ENCODE measurements at places on chromosomes 7 and 10. TPM values are rescaled to one million over a fixed set of nuclear protein-coding genes. Genes with fewer than 3 reads are reported as not detected.

The SLC39A12 gene
- total RNA-seq: not detected

The CFAP43 gene
- total RNA-seq: 0.23 TPM

The BICC1 gene
- 1.0 TPM for total RNA-seq

The DENND2A gene
- total RNA-seq: 11.4 TPM

The AKR1B15 gene
- total RNA-seq: 0.47 TPM

The APBB1IP gene
- total RNA-seq: not detected

The CD36 gene
- 0.60 TPM for total RNA-seq

The DNAH11 gene
- 4.9 TPM for total RNA-seq

The H2BK1 gene
- total RNA-seq: not detected

- no peaks in the 10 kb centered on the region for H3K27me3 ChIP-seq
- no peak overlapping the region for H3K4me3 ChIP-seq
- DNase-seq: no peak
- no peaks in the 10 kb centered on the region for H3K36me3 ChIP-seq
- no peak overlapping the region for H3K27ac ChIP-seq
Measured at GRCh38 chr10:30811276-30812017, 181.9 kb upstream of the LYZL2 start.

DNA sequence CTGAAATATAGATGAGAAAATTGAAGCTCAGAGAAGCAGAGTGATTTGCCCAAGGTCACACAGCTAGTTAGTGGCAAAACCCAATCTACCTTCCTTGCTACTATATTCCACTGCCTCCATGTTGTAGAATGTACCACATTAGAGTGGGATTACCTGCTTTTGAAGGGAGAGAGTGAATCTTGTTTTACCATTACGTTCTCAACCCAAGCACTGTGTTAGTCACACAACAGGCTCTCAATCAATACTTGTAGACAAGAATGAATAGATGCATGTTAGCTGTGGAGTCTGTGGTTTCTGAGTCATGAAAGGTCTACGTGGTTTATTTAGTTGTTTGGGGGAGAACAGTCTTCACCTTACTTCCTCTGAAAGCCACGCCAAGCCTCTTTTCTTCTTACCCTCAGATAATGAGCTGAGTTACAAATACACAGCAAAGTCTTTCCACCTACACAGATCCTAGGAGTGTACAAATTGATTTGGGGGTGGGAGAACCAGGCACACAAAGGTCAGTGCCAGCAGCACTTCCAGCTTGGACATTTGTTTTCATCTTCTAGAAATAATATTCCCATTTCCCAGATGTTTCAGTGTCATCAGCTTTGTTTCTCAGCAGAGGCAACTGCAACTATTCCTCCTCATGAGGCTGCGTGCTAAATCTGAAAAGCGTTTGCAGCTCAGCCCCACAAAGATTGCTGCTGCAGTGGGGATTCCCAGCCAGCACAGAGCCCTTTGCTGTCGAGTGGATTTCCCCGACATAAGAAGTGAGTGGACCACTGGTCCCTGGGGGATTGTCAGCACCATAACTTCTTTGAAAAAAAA lies 71.5 kb upstream of the ADO start:
- H3K36me3 ChIP-seq: no peaks in the 10 kb centered on the region
- H3K4me3 ChIP-seq: no peak overlapping the region
- H3K27ac ChIP-seq: no peak overlapping the region

DNA sequence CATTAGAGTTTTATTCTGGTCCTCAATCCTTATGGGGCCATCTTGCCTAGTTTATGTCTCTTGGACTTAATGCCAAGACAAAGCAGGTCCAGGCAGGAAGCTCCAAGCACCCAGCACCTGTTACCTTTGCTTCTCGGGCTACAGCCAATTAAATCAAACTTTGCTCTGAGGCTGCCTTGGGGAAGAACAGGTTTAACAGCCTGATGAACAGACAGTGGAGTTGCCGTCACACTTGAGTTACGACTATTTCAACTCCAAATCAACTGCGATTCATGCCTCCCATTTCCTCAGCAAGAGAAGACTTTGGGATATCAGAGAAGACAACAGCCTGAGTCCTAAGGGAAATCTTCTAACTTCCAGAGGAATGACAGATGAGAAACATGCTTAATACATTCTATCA lies 62.2 kb downstream of the XPNPEP1 start:
- no peak overlapping the region for H3K27ac ChIP-seq
- H3K4me3 ChIP-seq: no peak overlapping the region
- H3K36me3 ChIP-seq: peaks cover 3% of the 10 kb centered on the region
- peaks cover 4% of the 10 kb centered on the region for H3K4me1 ChIP-seq
- no peaks in the 10 kb centered on the region for H3K27me3 ChIP-seq

DNA sequence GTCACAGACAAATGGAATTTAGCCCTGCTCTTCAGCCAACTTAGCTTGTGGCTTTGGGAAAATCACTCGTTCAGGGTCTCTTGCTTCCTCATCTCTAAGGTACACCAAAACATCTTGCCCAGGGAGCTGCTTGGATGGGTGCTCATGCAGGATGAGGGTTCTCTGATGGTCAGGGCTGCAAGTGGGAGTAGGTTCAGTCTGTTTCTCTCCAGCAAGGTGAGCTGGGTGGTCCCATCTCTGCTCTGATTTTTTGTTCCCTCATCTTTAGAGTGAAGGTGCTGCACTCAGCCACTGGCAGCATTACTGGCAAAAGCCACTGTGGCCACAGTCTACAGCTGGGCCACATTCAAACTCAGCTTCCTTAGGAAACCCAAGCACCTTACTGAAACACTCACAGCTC lies 149.9 kb upstream of the GPR26 start:
- peaks cover 2% of the 10 kb centered on the region for H3K4me1 ChIP-seq
- no peak for DNase-seq
- H3K27me3 ChIP-seq: no peaks in the 10 kb centered on the region
- no peaks in the 10 kb centered on the region for H3K36me3 ChIP-seq
- no peak overlapping the region for H3K27ac ChIP-seq
- no peak overlapping the region for H3K4me3 ChIP-seq

GRCh38 chr10:91536111-91536510 lies 96.8 kb downstream of the PPP1R3C start:
- H3K4me1 ChIP-seq: no peaks in the 10 kb centered on the region
- H3K36me3 ChIP-seq: no peaks in the 10 kb centered on the region
- H3K27ac ChIP-seq: no peak overlapping the region
- H3K4me3 ChIP-seq: no peak overlapping the region

DNA sequence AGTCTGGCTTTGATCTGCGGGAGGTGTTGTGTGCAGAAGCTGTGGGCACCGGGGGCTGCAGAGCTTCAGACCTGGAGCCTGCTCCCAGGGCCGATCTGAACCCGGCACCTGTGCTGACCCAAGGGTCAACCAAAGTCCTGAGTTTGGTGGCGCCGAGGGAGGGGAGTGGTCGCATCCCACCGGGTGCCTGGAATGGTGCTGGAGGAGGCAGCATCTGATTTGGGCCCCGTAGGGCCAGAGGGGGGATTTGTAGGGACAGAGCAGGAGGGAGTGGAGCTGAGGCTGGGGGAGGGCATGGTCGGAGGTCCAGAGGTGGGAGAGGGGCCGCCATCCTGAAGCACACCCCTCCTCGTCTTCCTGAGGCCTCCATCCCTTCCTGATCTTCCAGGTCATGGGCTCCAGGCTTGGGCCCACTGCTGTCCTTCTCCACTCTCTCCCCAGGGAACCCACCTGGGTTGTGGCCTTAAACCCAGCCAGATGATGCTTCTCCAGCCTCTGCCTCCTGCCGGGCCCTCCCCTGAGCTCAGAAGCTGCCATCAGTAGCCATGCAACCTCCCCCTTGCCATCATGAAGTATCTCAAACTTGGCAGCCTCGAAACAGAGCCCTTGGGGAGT lies 112.9 kb downstream of the LHPP start:
- no peak for DNase-seq
- H3K4me3 ChIP-seq: no peak overlapping the region
- H3K36me3 ChIP-seq: no peaks in the 10 kb centered on the region
- no peaks in the 10 kb centered on the region for H3K27me3 ChIP-seq
- H3K4me1 ChIP-seq: no peaks in the 10 kb centered on the region
- H3K27ac ChIP-seq: no peak overlapping the region

GRCh38 chr7:100859856-100860255 lies 7.3 kb upstream of the TRIP6 start:
- no peak for DNase-seq
- no peak overlapping the region for H3K4me3 ChIP-seq
- no peaks in the 10 kb centered on the region for H3K4me1 ChIP-seq
- no peak overlapping the region for H3K27ac ChIP-seq

DNA sequence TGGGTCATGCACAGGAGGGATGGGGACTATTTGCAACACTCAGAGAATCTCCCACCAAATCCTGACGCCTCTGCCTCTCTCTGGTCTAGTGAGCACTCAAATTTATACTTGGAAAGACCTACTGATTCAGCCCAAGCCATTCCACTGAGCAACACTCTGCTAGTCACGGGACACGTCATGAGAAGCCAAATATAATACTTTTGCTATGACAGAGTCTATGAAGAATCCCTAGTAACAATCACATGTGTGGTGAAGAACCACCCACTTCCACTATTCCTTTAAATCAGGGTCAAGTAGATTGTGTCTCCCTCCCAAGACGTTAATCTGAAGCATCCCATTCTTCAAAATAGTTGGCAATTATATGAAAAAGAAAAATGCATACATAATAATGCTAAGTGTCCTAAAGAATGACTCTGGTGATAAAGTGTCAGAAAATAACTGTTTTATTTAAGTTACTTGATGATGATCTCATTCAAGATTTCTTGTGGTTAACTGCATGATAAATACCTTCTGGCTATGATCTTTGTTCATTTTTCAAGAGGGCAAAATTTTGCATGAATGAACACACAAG lies 28.5 kb downstream of the CHCHD3 start:
- H3K27ac ChIP-seq: no peak overlapping the region
- H3K4me3 ChIP-seq: no peak overlapping the region
- H3K36me3 ChIP-seq: no peaks in the 10 kb centered on the region
- peaks cover 3% of the 10 kb centered on the region for H3K4me1 ChIP-seq
- DNase-seq: no peak

GRCh38 chr10:132464256-132465192 lies 67.5 kb downstream of the PWWP2B start:
- no peaks in the 10 kb centered on the region for H3K36me3 ChIP-seq
- peaks cover 10% of the 10 kb centered on the region for H3K4me1 ChIP-seq
- no peaks in the 10 kb centered on the region for H3K27me3 ChIP-seq
- no peak overlapping the region for H3K4me3 ChIP-seq
- DNase-seq: no peak

- no peak overlapping the region for H3K4me3 ChIP-seq
- no peak for DNase-seq
- no peaks in the 10 kb centered on the region for H3K4me1 ChIP-seq
- no peaks in the 10 kb centered on the region for H3K27me3 ChIP-seq
- H3K36me3 ChIP-seq: no peaks in the 10 kb centered on the region
Measured at GRCh38 chr10:126250045-126250444, 138.2 kb downstream of the ADAM12 start.

DNA sequence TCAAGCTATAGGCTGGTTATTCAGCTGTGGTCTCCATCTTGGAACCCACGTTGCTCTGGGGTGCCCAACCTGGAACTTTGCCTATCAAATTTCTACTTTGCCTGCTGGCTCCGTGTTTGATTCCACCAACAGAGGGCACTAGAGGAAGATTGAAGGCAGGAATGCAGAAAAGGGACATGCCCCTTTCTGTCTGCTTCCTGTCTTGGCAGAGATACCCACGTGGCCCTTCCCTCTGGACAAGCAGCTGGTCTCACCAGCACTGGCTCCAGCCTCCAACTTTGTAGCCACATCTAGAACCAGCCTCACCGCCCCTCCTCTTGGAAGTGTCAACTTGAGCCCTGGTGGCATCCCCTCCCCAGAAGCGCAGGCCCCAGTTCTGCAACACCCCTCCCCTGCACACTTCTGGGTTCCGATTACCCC lies 52.1 kb upstream of the ZNF438 start:
- no peak overlapping the region for H3K4me3 ChIP-seq
- no peak overlapping the region for H3K27ac ChIP-seq
- H3K4me1 ChIP-seq: no peaks in the 10 kb centered on the region

GRCh38 chr10:25843551-25844170 lies 90.4 kb upstream of the MYO3A start:
- no peaks in the 10 kb centered on the region for H3K27me3 ChIP-seq
- no peak overlapping the region for H3K27ac ChIP-seq
- DNase-seq: no peak
- no peaks in the 10 kb centered on the region for H3K4me1 ChIP-seq
- H3K4me3 ChIP-seq: no peak overlapping the region
- H3K36me3 ChIP-seq: no peaks in the 10 kb centered on the region

- no peak for DNase-seq
- H3K4me1 ChIP-seq: no peaks in the 10 kb centered on the region
- H3K27ac ChIP-seq: no peak overlapping the region
- no peaks in the 10 kb centered on the region for H3K27me3 ChIP-seq
- no peaks in the 10 kb centered on the region for H3K36me3 ChIP-seq
Measured at GRCh38 chr7:114663502-114663901, 248.9 kb downstream of the FOXP2 start.

DNA sequence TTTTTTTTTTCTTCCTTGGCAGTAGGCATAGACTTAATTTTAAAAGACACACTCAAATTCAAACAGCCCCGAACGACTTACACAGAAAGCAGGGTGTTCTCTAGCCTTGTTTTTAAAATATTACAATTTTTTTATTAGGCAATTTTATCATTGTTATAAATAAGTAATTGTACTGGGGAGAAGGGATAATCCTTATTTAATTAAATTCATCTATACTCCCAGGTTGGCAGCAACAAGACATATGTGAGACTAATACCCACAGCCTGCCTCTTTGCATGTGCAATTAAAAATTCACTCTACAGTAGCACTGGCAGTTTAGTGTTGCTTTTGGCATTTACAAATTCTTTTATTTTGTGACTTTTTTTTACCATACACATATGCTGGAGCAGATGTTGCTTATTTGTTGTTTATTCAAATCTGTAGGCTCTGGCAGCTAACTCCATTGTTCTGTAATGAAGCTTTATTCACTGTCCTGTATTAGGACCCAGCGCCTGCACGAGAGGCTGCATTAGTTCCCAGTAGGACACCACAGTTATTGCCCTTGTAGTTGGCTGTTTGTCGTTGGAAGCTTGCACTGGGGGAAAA lies 84.9 kb upstream of the PPP1R17 start:
- H3K27ac ChIP-seq: no peak overlapping the region
- DNase-seq: no peak
- no peaks in the 10 kb centered on the region for H3K27me3 ChIP-seq

- H3K36me3 ChIP-seq: no peaks in the 10 kb centered on the region
- no peak overlapping the region for H3K27ac ChIP-seq
- no peaks in the 10 kb centered on the region for H3K27me3 ChIP-seq
- DNase-seq: no peak
Measured at GRCh38 chr7:24721481-24722001, 35.7 kb downstream of the GSDME start.

DNA sequence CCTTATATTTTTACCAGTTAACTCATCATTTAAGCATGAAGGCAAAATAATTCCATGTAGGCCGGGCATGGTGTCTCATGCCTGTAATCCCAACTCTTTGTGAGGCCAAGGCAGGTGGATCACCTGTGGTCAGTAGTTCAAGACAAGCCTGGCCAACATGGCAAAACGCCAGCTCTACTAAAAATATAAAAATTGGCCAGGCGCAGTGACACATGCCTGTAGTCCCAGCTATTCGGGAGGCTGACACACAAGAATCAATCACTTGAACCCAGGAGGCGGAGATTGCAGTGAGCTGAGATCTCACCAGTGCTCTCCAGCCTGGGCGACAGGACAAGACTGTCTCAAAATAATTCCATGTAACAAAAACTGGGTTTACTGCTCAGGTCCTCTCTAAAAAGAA lies 18.3 kb downstream of the HNRNPA2B1 start:
- no peak overlapping the region for H3K4me3 ChIP-seq
- no peak for DNase-seq
- H3K27ac ChIP-seq: no peak overlapping the region
- no peaks in the 10 kb centered on the region for H3K4me1 ChIP-seq

- H3K27ac ChIP-seq: no peak overlapping the region
- no peaks in the 10 kb centered on the region for H3K4me1 ChIP-seq
- no peak for DNase-seq
- H3K36me3 ChIP-seq: no peaks in the 10 kb centered on the region
- no peak overlapping the region for H3K4me3 ChIP-seq
Measured at GRCh38 chr10:8894148-8894547, 839.7 kb downstream of the GATA3 start.
